Activated T-helper 9 cell treated with anti-CD3 and anti-CD28 coated beads, Interleukin-2, amount 50 U/mL, for 16 hours (primary cell): ENCODE measurements at places on chromosomes 2 and 18.

DNA sequence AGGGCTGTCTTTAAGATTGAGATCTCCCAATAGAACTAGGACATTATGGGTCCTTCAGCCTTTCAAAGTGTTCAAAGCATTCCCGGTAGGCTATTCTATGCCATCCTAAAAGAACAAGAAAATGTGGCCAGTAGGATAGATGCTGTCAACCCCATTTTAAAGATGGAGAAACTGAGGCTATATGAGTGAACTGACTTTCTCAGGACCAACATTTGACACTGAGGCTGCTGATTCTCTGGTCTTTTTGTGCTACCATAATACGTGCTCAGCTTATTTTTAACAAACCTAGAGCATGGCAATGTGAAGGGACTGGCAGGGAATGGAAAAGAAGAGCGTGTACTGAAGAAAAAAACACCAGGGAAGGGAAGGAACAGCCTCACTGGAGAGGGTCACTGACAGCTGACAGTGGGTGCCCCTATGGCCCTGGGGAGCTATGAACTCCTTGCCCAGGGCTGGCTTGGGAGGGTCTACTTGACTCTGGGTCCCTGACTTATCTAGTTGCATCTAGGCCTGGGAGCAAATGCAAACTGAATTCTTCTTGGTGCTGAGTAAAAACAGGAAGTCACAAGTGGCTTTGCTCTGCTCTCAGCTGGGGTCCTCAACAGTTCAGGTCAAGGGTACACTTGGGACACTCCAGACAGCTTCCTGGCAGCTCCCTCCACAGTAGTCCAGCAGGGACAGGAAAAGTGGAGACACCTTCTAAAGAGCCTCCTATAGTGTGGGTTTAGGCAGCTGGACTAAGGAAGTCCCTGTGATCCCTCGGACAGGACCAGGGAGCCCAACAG, 2.3 kb downstream of the CYRIA start:
- no peak for DNase-seq

DNA sequence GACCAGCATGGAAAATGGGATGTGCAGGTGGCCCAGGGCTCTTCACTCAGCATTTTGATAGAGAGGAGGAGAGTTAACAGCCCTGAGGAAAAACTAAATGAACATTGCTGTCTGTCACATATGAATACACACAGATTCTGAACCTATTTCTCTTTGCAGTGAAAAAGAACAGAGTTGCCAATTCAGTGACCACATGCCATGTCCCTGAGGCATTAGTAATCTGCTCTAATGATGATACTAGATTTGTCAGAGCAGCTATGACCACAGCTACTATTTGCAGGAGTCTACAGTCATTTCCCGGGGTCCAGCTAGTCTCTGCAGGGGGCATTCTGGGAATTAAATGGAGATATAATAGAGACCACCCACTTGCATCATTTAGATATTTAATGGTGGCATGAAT, 267.6 kb downstream of the TMX3 start:
- no peak for DNase-seq

DNA sequence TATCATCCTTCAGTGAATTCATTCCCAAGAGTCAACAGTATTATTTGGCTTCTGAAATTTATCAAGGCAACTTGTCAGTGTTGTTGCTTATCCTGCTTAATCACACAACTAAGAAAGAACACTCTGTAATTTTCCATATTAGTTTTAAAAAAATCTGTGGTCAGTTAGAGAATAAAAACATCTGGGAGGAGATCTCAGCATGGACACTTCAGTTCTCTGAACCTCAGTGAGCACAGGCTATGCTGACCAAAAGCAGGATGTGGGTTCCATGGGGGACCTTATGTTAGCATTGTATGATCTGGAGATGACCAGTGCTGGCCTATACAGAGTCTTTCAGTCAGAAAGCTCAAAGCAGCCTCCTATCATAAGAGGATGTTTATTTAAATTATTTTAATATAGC, 79.1 kb upstream of the KLHL14 start:
- no peak for DNase-seq

- DNase-seq = no peak
Measured at GRCh38 chr2:15711126-15711860, 119.6 kb downstream of the DDX1 start.

DNA sequence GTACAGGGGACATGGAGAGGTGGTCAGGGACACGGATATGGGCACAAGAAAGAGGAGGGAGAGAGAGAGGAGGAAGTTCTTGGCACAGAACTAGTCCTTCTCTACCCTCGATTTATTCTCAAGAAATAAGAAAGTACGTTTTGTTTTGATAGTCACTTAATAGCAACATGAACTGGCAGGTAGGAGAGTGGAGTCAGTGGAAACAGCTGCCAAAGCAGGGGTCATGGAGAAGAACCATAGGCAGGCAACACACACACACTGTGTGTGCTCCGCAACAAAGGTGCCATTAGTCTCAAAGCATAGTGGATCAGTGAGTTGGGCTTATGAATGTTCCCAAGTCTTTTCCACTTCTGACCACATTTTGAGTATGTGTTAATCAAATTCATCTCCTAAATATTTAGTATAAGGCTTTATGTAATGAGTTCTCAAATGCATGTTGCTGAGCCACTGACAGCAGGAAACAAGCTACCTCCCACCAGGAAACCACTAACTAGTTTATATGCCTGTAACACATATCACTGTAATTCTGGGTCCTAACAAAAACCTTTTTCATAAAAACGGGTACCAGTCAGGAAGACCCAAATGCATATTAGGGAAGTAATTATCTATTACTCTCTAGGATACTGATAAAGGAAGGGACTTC, 41.1 kb downstream of the IWS1 start:
- no peak for DNase-seq

DNA sequence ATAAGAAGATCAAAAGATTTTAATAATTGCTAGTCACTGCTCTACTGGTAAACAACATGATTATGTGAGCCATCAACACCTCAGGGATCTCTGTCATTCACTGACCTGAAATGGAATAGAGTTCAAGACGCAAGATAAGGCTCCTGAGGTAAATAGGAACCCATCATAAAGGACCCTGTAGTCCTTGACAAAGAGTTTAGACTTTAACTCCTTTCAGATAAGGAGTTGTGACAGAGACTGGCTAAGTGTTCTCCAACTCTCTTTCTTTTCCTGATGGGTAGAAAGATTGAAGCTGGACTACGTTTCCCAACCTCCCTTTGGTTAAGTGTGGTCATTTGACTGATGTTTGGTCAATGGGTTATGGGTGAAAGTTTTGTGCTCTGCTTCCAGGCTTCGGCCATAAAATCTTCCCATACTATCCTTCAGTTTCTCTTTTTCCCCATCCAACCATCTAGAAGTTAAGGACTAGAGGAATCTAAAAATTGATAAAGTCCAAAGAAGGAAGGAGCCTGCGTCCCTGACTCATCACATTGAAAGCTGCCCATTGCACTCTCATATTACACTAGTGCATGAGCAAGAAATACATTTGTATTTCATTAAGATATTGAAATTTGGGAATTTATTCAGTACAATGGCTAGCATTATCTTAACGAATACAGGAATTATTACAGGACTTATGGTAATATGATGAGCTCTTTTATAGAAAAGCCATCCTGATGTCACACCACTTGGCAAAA, 293.7 kb upstream of the ACVR2A start:
- DNase-seq = no peak

GRCh38 chr2:124996406-124996805, 971.3 kb downstream of the CNTNAP5 start:
- DNase-seq = no peak

DNA sequence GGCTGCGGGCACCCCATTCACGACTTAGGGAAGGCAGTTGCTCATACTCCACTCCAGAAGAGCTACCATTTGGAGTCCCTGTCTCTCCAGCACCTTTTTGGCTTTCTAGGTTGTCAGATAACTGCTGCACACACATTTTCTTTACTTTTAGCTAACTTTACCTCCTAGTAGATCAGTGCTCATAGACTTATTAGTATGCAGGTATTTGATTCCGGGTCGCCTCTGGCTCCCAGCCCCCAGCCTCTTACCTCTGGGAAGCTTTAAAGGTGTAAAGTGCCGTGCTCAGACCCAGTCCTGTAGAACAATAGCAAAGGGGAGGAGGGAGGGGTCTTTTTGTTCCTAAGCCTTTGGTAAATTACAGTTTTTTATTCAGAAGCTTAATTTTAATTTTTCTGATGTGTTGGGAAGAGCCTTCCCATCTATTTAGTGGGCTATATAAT, 102.9 kb downstream of the SPTBN1 start:
- DNase-seq = no peak

DNA sequence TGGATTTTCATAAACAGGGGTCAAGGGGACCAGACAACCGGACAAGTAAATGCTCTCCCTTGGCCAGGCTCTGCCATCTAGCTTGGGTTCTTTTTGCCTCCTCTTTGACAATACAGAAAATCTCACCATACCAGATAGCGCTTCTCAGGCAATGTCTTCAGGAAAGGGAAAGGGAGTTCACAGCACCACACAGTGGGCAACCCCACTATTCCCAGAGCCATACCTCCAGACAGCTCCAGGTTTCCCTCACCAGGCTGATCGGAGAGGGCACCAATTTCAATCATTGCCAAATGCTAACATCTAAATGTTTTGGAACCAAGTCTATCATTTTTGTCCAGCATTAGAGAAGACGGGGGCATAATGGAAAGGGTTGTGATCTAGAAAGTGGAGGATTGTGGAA, 28.1 kb downstream of the CCDC68 start:
- DNase-seq = no peak

DNA sequence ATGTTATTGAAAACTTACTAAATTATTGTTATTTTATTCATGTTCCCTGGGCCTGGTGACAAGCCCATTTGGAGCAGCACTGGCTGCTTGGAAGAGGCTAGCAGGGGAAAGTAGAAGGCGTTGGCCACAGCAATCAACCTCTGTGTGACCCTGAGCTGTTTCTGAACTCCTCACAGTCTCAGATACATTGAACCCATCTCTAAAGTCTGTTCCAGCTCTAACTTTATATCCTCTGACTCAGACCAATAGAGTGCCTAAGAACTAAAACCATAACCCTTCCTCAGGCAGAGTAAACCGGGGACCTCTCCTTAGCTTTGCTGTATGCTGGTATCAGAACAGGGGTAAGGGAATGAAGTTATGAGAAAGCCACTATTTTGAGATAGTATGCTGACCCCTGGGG, 96.4 kb upstream of the NOL4 start:
- no peak for DNase-seq

DNA sequence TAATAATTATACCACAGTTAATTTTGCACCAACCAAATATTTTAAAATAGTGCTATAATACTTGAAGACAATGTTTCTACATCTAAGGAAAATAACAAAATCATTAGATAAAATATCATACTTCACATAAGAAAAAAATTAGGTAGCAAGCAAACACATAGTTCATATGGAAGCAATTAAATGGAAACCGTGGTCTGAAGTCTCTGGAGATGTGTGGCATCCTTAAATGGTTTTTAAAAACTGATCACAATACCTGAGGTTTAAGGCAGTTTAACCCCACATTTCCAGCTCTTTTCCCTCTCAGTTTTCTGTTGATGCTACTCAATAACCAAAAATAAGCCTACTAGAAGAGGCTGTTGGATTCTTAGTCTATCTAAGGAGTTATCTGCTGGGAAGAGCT, 71.3 kb downstream of the ASXL2 start:
- DNase-seq = no peak
